ENCODE measurements at places on chromosomes 11 and 22. TPM values are rescaled to one million over a fixed set of nuclear protein-coding genes. Genes with fewer than 3 reads are reported as not detected.

OR6X1 gene
- not detected for total RNA-seq

ST13 gene
- 201 TPM for total RNA-seq

MS4A15 gene
- not detected for total RNA-seq

DNA sequence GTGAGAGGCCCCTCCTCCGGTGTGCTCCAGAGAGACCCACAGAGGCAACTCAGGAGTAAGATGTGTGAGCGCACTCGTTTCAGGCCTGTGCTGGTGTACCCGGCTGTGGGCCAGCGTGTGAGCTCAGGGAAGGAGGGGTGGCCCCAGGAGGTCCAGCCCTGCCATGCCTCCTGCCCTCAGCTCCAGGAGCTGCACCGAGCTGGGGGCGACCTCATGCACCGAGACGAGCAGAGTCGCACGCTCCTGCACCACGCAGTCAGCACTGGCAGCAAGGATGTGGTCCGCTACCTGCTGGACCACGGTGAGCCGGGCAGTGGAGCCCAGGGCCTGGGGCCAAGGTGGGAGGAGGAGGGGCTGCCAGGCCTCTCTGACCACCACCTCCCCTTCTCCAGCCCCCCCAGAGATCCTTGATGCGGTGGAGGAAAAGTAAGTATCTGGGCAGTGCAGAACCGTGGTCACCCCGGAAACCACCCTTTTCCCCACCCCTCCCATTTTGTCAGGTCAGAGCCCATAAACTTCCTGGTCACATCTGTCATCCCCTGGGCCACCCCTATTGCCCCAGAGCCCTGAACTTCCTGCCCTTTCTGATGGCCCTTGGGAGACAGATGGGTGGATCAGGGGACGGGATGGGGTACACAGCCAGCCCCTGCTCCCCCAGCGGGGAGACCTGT, 2.5 kb upstream of the MDK start:
- DNase-seq = no peak
